Hematopoietic multipotent progenitor cell (in vitro differentiated cells): ENCODE measurements at places on chromosomes 2 and 18.
A peak's percentile ranks its signal among the peaks of the same experiment; 100 is the strongest.

DNA sequence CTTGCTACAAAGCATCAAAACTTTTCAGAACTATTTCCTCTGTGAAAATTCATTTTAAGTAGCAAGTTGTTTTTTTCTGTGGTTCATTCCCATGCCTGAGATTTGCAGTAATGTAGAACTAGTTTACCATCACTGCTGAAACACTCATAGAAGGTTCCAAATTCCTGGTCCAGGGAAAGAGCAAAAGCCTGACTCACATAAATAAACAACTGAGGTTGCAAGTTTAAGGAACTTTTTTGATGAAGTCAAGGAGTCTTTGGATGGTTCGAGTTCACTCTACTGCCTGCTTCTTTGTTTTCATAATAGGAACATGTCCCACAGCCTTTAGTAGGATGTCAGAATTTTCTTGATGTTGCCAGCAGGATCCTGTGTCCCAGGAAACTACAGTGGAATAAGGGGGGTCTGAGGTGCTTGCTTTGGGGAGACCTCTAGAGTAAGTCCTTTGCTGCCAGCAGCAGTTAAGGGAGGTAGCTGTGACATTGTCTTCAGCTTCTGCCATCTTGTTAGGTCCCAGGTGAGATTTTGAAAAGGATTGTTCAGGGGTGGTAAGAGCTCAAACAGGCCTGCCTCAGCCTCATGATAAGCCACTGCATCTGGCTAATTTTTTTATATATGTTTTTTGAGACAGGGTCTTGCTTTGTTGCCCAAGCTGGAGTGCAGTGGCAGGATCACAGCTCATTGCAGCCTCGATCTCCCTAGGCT lies 43.9 kb downstream of the ACSL3 start:
- DNase-seq, result no peak

- DNase-seq, result no peak
Observed at GRCh38 chr2:119376810-119377209, 10.0 kb downstream of the DBI start.

DNA sequence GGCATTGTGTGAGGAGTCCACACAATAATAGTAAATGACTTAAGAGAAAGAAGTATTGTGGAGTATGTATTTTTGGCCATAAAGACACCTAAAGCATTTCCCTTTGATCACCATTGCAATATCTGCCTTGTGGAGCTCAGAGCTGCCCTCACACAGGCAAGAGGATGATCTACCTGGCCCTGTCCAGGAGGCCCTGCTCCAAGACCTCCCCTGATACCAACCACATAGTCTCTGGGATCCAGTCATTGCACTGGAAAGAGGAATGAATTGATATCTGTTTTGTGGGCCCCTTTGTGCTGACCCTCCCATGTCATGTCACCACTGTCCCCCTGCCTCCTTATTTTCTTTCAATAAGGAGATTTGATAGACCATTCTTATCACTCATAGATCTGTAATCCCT lies 430.6 kb upstream of the TNP1 start:
- no peak for DNase-seq

DNA sequence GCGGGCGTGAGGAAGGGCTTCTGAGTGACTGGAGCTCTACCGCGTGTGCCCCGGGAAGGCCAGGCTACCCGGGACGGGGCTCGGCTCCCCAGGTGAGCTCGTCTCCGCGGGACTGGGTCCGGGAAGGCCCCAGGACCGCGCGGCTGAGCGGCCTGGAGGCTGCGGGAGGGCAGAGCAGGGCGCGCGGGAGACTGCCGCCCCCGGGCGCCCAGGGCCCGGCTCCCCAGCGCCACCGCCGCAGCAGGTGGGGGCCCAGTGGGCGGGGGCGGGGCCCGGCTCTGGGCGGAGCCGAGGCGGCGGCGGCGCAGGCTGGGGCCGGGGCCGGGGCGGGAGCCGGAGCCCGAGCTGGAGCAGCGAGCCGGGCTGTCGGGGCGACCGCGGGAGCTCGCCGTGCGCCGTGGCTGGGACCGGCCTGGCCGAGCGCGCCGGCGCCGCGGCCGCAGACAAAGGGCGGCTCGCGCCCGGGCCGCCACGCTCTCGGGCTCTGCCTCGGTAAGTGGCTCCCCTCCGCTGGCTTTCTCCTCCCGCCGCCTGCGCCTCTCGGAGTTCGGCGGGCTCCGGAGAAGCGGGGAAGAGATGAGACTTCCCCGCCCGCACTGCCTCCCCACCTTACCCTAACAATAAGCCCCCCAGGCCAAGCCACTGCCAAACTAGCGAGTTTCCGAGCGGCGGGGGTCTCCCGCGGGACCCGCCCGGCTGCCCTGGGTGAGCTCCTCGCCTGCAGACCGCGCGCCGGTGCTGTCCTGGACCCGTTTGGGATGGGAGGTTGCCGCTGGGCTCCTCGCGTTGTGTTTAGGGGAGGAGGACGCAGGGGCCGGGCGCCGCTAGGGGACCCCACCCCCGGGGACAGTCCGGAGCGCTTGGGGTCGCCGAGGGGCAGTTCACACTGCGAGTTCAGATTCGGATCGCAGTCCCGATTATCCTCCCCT lies at the start of gene MAPK4:
Gene MAPK4, plus strand, starts transcription at position 336 of the 929 bp plus-strand sequence. CDS start 103,872 bp downstream, outside the sequence.
- DNase-seq, result peak; percentile 10

- DNase-seq, result no peak
Observed at GRCh38 chr2:105780606-105781005, 35.9 kb downstream of the NCK2 start.

- peak; percentile 68 for DNase-seq
Observed at GRCh38 chr2:68835621-68836020, 35.6 kb downstream of the BMP10 start.

GRCh38 chr2:45510701-45511420 lies 100.2 kb downstream of the SRBD1 start:
- no peak for DNase-seq

- no peak for DNase-seq
Observed at GRCh38 chr2:213861638-213862037, 549.2 kb upstream of the VWC2L start.

DNA sequence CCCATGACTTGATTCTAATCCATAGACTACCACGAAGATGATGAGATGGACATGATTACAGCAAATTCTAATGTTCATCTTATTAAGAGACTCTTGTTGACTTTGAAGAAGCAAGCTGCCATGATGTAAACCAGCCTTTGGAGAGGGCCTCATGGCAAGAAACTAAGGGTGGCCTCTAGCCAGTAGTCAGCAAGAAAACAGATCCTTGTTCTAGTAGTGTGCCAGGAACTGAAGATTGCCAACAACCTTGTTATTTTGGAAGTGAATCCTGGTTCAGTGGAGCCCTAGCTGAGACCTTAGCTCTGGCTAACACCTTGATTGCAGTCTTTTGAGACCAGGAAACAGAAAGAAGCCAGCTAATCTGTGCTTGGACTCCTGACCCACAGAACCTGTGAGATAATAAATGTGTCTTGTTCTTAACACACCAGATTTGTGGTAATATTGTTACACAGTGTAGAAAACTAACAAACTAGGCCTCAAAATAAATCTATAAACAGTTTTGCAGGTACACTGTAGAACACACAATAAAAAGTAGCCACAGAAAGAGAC lies 10.0 kb downstream of the PHOSPHO2 start:
- DNase-seq, result no peak

GRCh38 chr2:36859366-36859792 lies 107.0 kb downstream of the STRN start:
- no peak for DNase-seq

- no peak for DNase-seq
Observed at GRCh38 chr2:41294331-41294730, 753.5 kb upstream of the PKDCC start.

DNA sequence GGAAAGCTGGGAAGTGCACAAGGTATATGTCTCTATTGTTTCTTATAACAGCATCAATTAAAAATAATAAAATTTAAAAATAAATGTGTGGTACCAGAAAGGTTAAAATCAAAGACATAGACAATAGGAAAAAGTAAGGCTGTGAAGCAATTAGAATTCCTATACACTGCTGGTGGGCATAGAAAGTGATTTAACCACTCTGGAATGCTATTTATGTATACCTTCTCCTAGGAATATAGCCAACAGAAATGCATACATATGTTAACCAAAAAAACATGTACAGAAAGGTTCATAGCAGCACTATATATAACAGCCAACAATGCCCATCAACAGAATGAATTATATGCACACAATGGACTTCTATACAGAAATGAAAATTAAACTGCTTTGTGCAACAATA lies 43.0 kb downstream of the WDSUB1 start:
- no peak for DNase-seq

DNA sequence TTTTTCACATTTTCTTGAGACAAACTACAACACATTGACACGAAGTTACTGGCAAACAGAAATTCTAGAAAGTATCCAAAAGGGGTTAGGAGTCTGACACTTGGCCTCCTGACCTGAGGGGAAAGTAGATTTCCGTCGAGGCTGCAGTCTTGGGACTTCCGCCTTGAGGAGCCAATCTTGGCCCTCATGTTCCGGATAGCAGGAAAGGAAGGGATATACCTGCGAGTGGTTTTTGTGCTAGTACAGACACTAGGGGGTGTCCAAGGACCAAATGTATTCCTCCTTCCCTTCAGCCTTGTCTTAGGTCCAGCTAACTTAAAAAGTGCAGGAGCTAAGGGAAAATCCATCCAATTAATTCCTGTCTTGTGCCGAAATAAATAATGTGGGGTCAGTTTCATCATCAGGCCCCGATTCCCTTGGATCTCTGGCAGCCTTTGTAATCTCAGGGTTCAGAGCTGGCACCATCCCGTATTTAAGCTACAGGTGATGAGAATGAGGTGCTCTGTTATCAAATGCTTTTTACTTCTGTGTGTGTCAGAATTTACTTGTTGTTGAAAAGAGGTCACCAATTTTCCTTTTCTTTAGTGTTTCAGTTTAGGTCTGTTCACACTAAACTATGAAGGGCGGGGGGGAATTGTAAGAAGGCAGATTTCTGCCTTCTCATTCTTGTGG lies 330.2 kb upstream of the FANCL start:
- DNase-seq, result no peak

GRCh38 chr18:47680488-47680887 lies 250.0 kb downstream of the SMAD2 start:
- no peak for DNase-seq

- DNase-seq, result no peak
Observed at GRCh38 chr2:57330447-57330846, 716.2 kb upstream of the VRK2 start.

DNA sequence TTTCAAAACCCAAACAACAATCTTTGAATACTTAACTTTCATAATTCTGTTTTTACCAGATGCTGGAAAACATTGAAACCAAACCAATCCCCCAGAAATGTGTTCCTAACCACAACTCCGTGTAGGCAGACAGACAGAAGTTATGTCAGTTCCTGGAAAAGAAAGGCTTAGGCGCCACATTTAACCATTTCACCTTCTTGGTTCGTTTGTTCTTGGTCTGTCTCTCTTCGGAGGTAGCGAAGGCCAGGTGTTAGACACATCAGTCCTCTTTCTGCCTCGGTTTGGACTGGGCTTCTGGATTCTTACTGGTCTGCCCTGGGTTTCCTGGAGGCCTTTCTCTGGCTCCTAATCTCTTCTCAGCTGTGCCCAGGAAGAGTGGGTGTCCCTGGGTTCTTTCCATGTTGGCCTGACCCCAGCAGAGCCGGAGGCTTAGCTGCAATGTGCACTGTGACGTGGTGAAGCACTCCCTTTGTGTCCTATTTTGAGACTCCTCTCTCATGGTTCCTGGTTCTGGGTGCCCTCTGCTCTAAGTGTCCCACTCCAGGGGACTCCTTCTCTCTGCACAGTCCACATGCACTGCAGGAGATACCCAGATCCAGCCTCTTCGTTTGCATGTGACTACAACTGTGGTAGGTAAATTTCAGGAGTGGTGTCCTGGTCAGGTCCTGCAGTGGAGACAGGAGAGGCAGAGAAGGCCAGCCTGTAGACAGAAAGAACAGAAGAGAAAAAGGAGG lies 23.1 kb upstream of the RAB31 start:
- no peak for DNase-seq

- no peak for DNase-seq
Observed at GRCh38 chr2:100944617-100945432, 57.3 kb upstream of the RPL31 start.

DNA sequence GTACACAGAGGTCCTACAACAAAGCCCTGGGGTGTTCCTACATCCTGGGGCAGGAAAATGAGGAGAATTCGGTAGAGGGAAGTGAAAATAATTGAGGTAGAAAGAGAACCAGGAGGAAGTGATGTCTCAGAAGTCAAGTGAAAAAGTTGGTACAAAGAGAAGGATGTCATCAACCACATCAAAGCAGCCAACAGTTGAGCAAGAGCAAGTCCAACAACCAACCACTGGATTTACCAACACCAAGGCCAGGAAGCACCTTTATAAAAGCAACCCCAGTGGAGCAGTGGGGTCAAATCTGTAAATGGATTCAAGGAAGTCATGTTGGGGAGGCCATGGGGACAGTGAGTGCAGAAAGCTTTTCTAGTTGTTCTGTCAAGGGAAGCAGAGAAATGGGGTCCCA lies 360.4 kb downstream of the ZNF516 start:
- no peak for DNase-seq

GRCh38 chr18:23208600-23208999 lies 73.3 kb downstream of the CABLES1 start:
- DNase-seq, result no peak

DNA sequence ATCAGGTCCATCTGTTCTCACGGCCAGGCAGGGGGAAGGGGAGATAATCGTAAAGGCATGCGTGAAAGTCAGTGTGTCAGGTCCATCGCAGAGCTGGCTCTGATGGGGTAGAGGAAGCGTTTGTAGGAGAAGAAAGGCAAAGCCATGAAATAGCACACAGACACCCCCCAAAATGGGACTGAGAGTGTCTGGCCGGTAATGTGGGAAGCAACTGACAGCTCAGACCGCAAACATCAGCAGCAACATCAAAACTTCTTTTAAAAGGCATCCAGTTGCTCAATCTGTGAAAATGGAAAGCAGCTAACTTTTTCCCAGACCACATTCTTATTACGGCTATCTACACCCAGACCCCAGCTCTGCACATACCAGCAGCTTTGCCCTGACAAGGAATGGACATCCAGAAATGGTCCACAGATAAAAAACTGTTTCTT lies 232.6 kb downstream of the EN1 start:
- DNase-seq, result no peak

DNA sequence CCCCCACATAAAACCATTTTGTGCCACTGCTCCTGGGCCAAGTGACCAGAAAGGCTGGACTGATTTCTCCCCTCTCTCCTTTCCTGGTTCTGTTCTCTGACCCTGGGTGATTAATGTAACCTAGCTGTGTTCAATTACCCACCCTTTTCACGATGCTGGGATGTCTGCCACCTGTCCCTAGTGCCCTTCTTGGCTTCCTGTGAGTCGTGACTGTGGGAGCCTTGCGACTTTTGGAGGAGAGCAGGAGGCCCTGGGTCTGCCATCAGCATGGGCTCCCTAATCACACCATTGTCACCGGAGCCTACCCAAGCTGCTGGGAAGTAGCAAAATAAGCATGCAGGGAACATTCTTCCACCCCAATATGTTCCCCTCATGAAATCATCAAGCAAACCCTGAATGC lies 38.3 kb downstream of the SRSF7 start:
- no peak for DNase-seq

GRCh38 chr2:65112633-65113032 lies 17.3 kb downstream of the RAB1A start:
- no peak for DNase-seq

GRCh38 chr18:46338205-46338604 lies 234.0 kb downstream of the HAUS1 start:
- no peak for DNase-seq
